ENCODE measurements at places on chromosomes 4 and X.

DNA sequence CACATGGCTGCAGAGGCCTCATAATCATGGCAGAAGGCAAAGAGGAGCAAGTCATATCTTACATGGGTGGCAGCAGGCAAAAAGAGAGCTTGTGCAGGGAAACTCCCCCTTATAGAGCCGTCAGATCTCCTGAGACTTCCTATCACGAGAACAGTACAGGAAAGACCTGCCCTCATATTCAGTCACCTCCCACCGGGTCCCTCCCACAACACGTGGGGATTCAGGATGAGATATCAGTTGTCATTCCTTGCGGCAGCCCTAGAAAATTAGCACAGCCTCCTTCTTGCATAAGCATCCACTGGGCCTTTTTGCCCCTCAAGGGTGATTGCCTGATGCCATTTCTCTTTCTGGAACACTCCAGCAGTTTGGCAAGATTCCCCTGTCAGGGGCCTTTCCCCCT, 61.7 kb upstream of the STX18 start:
- DNase-seq, result no peak

DNA sequence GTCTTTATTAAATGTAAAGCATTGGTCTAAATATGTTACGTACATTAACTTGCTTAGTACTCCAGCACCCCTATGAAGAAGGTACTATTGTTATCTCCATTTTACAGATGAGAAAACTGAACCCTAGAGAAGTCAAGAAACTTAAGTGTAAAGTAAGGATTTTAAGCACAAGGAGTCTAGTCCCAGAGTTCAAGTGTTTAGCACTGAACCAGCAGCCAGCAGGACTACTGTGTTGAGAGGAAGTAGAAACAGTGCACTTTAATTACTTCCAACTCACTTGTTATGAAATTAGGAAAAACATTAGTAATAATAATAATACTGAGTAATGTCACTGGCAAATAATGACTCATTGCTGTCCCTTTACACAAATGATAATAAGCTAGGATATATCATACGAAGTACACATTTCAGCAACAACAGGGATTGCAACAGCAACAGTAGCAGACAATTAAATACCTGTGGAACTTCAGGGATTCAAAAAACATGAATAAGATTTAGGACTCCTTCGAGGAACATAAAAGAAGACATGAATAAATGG, 548.1 kb upstream of the HS3ST1 start:
- DNase-seq, result no peak

- DNase-seq, result no peak
Measured at GRCh38 chr4:182764137-182764536, 153.0 kb downstream of the DCTD start.

GRCh38 chr4:45638641-45639040, 485.2 kb downstream of the GABRG1 start:
- DNase-seq, result no peak

DNA sequence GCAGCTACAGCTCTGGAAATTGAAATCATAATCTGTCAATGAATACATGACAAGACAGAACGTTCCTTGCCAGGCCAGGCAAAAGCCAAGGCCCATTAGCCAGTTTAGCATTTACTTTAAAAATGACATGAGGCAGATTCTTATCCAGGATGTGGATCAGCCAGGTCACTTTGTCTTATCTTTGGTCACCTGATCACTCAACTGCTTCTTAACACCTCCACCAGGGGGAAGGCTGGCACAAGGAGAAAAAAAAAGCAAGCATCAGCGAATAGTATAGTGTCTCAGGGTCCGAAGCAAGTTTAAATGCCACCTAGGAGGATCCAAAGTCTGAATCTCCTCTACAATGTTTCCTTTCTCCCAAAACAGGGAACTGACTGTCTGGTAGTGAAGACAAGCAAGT, 18.8 kb downstream of the ATP1B4 start:
- DNase-seq, result no peak

- DNase-seq, result no peak
Measured at GRCh38 chr4:3007724-3008123, 44.4 kb downstream of the GRK4 start.

DNA sequence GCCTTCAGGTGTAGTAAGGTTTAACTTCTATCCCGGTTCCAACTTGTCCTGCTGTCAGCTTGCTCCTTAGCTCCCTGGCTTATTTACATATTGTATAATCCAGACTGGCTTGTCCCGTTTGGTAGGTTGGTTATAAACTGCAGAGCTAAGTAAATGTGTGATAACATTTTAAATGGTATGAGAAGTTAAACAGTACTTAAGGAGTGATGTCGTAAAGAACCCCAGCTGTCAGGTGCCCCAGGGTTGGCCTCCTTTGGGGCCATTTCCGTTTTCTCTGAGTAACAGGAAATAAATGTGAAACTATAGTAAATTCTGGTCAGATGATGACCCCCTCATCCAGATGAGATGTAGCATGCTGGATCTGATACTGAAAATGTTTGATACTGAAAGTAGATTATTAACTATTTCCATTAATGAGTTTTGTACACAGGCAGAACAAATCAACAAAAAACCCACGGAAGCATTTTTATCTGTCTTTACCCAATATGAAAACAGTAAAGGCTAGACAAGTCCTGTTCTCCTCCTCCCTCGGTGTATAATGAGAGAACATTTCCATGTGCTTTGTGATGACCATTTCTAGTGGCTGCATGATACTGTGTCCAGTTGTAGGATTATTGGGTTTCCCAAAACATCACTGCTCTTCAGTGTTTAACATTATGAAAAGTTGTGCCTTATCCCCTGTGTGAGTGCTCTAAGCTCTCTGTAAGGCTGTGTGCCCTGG, 22.4 kb downstream of the GAB1 start:
- DNase-seq, result no peak

- DNase-seq, result no peak
Measured at GRCh38 chr4:108619372-108620100, 840 bp upstream of the RPL34 start.

DNA sequence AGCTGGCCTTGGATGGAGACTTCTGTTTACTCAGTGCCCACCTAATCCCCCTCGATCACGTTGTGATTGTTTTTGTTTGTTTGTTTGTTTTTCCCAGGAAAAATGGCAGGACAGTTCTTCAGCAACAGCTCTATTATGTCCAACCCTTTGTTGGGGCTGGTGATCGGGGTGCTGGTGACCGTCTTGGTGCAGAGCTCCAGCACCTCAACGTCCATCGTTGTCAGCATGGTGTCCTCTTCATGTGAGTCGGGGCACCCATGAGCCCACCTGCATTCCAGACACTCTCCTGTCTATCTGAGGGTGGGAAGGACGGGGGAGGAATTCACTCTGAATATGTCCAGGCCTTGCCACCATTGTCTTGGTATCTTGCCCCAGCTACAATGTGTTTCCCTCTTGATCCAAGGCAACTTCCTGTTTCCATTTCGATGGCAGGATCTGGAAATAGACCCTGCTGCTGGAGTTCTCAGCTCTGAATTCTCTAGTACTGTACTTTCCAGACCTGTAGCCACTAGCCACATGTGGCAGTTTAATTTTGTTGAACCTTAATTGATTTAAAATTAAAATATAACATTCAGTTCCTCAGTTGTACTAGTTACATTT, 10.5 kb downstream of the SLC34A2 start:
- no peak for DNase-seq

GRCh38 chrX:43436517-43436916, 219.6 kb upstream of the MAOA start:
- DNase-seq, result no peak

DNA sequence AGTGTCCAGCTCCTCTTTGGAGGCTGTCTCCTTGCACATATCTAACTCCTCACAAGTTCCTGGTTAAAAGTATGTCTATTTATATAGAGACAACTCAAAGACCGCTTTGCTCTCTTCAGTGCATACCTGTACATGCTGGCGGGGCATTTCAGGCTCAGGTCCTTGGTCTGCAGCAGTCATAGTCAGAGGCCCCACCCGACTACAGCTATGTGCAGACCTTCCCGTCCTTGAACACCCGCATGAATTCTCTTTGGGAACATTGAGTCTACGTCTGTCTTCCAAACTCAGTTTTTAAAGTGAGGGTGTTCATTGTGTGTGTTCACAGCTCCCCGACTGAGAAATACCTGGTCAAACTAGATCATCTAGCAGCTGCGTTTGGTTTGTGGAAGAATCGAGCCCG, 4.2 kb downstream of the BCOR start:
- no peak for DNase-seq

GRCh38 chr4:15794426-15794825, 16.3 kb downstream of the CD38 start:
- DNase-seq, result no peak

DNA sequence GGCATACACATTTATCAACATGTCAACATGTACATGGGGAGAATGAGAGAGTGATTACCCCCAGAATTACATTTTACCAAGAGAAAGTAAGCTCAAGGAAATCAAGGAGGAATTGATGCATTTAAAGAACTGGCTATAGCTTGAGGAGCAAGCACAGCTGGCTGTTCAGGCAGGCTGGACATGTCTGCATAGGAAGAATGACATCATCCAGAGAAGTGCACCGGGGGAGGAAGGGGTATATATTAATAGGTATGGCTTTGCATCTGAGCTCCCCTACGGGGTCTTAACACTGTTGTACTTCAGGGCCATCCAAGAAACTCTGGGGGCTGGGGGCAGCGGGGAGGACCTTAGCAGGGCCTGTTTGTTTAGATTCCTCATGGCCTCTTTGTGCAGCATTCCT, 222.4 kb upstream of the VCX start:
- no peak for DNase-seq

GRCh38 chr4:140944572-140944971, 188.4 kb upstream of the TBC1D9 start:
- DNase-seq, result no peak

GRCh38 chr4:119130365-119131065, 5.1 kb upstream of the MYOZ2 start:
- no peak for DNase-seq

GRCh38 chr4:155179216-155179615, 29.2 kb upstream of the NPY2R start:
- DNase-seq, result no peak

- DNase-seq, result peak; percentile 12
Measured at GRCh38 chrX:133609166-133609565, 193.9 kb upstream of the GPC4 start.

DNA sequence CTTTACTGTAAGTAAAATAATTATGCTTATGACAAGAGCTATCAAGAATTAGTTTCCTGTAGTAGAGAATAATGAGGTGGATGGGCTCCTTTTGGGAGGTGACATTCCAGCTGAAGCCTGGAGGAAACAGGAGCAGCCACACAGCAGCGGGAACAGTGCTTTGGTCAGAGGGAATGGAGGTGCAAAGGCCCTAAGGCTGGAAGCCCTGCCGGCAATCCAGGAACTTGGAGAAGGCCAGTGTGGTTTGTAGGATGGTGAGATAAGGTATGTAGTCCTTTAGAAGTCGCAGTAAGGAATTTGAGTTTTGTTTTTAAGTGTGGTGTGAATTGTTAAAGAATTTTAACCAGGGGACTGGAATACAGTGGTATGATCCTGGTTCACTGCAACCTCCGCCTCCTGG, 8.1 kb downstream of the TMEM131L start:
- DNase-seq, result no peak

GRCh38 chr4:128228845-128229795, 58.5 kb downstream of the PGRMC2 start:
- no peak for DNase-seq
